GM03348 (cell line): ENCODE measurements at places on chromosomes 3 and 15.

- DNase-seq, result no peak
Observed at GRCh38 chr15:29632671-29633406, 189.4 kb downstream of the TJP1 start.

- DNase-seq, result peak; percentile 63
Observed at GRCh38 chr3:58824285-58824684, 157.7 kb upstream of the FAM3D start.

- DNase-seq, result peak; percentile 59
Observed at GRCh38 chr15:84826369-84826823, 9.2 kb downstream of the ALPK3 start.

DNA sequence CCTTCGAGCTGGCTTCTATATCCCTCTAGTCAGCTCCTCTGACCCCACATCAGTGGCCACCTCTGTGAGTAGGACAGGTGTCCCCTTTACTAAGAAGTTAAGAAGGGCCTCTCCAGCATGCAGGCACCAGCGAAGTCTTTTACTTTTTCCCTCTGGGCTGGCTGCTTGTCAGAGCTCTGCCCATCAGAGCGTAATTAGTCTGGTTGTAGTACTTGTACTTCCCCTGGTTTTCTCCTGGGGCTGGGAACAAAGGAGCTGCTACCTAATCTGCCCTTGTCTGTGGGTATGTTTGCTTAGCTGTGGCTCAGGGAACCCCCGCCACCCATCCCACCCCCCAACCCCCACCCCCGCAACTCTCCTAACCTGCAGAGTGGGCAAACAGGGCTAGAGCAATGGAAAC lies 27.4 kb upstream of the ALPK3 start:
- DNase-seq, result no peak

DNA sequence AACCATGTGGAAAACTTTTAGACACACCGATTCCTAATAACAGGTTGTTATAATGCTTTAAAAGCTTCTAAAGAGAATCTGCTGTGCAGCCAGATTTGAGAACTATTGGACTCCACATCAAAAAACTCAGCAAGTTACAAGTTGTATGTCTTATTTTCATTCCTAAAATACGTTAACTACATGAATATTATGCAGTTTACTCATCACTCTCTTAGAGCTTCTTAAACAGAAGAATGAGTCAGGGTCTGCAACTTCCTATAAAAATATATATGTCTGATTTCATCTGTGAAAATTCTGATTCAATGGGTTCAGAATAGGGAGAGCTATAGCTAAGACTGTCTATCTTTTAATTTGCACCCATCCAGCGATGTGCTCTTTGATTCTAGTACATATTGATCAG lies 244.2 kb upstream of the EPHA3 start:
- no peak for DNase-seq

DNA sequence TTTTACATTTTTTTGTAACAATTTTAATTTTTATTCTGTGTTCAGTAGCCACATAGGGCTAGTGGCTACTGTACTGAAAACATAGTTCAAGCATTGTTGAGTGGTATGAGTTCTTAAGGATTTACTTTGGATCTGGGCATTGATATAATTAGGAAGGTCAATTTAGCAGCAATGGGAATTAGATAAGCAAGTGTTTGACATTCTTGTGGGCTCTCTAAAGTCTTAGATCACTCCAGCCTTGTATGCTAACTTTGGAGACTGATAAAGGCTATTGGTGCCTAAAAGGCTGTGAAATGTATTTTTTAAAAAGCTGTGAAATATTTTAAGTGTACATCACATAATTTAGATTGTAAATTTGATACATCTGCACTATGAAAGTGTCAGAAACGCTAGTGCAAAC lies 2.5 kb upstream of the DNAJC13 start:
- DNase-seq, result no peak

- DNase-seq, result no peak
Observed at GRCh38 chr3:22269831-22270230, 518.8 kb upstream of the ZNF385D start.

DNA sequence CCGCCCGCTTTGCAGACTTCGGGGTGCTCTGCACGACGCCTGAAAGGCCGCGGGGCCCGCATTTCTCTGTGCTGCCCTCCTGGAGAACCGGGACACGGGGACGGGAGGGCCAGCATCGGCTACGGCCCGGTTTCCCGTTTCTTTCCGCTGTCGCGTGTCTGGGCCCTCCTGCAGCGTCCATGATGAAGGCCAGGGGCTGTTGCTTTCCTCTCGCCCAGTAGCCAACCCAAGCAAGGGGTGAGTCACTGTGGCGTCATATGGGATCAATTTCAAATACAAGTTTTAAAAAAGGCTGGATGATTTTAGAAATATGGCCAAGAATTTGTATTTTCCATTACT lies 435 bp downstream of the SLC35G2 start:
- DNase-seq, result peak; percentile 89
